Right cardiac atrium (tissue), 5 donors: ENCODE measurements at places on chromosomes 6 and 20. TPM values are rescaled to one million over a fixed set of nuclear protein-coding genes. Genes with fewer than 3 reads are reported as not detected.

CALHM4 gene
- polyA plus RNA-seq, result 0.20 TPM

ETV7 gene
- polyA plus RNA-seq, result 0.18 TPM

OR12D2 gene
- not detected for polyA plus RNA-seq

CTAGE9 gene
- polyA plus RNA-seq, result not detected

SMLR1 gene
- polyA plus RNA-seq, result not detected

HRH3 gene
- not detected for polyA plus RNA-seq
